A673 (cell line): ENCODE measurements at places on chromosomes 13 and 19.

- H3K27me3 ChIP-seq = no peaks in the 10 kb centered on the region
- H3K36me3 ChIP-seq = peaks cover 37% of the 10 kb centered on the region
- H3K4me3 ChIP-seq = peak overlapping the region; percentile 87
- DNase-seq = peak; percentile 65
- H3K27ac ChIP-seq = peak overlapping the region; percentile 84
These were observed 528 bp downstream of the ZNF8 start for GRCh38 chr19:58279042-58279924.

- no peaks in the 10 kb centered on the region for H3K4me1 ChIP-seq
- no peaks in the 10 kb centered on the region for H3K36me3 ChIP-seq
- no peaks in the 10 kb centered on the region for H3K27me3 ChIP-seq
- no peak overlapping the region for H3K27ac ChIP-seq
- DNase-seq = peak; percentile 61
- no peak overlapping the region for H3K4me3 ChIP-seq
These were observed 16.3 kb downstream of the CILP2 start for GRCh38 chr19:19554074-19555023.

DNA sequence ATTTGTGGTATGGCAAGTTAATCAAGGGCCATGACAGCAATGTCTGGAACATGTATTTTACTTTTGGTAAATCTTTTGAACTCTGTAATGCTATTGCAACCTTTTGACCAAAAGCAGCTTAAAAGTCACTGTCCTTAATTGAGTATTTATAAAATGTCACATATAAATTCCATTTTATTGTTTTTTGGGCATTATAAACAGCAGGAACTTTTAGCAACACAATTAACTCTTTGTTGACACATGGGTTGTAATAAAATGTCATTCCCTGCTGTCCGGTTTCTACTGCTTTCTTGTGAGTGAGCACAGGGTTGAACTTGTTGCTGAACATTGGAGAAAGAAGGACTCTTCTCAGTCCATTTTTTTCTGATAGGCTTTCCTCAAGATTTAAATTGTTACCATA, 1923.1 kb downstream of the PCDH9 start:
- H3K36me3 ChIP-seq = no peaks in the 10 kb centered on the region
- H3K4me1 ChIP-seq = no peaks in the 10 kb centered on the region
- no peak for DNase-seq
- no peak overlapping the region for H3K4me3 ChIP-seq
- no peak overlapping the region for H3K27ac ChIP-seq

DNA sequence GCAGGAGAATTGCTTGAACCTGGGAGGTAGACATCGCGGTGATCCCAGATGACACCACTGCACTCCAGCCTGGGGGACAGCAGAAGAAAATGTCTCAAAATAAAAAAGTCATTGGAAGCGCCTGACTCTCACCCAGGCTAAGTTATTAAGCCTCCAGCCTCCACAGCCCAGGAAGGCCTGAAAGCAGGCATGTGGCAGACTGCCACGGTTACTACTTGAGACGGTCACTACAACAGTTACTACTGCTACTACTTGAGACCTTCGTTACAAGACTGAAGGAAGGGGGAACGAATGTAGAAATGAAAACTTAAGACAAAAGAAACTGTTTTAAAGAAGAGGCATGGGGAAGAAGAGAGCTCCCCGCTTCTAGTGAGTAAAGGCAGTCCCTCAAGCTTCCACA, 9.6 kb downstream of the PRR22 start:
- H3K4me1 ChIP-seq = peaks cover 5% of the 10 kb centered on the region
- H3K4me3 ChIP-seq = no peak overlapping the region

GRCh38 chr19:41904118-41904870, 21.3 kb downstream of the ARHGEF1 start:
- H3K36me3 ChIP-seq = peaks cover 63% of the 10 kb centered on the region
- no peaks in the 10 kb centered on the region for H3K4me1 ChIP-seq
- no peak overlapping the region for H3K4me3 ChIP-seq
- DNase-seq = no peak
- no peaks in the 10 kb centered on the region for H3K27me3 ChIP-seq

DNA sequence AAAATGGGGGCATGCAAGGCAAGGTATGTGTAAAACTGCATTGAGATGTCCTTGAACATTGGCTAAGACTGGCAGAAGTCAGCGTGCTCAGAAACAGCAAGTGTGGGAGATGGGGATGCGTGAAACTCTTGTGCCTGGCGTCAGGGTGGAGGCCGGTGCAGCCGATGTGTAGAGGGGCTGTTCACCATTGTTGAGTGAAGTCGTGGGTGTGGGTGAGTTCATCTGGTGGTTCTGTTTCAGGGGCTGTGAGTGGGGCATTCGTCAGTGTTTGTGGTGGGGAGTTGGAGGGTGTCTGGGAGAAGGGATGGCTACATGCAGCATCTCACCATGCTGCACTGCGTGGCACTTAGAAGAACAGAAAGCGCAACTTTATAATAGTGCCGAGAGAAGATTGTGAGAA, 11.4 kb upstream of the MIA start:
- no peak overlapping the region for H3K4me3 ChIP-seq
- H3K36me3 ChIP-seq = peaks cover 72% of the 10 kb centered on the region
- no peak for DNase-seq
- no peaks in the 10 kb centered on the region for H3K4me1 ChIP-seq

DNA sequence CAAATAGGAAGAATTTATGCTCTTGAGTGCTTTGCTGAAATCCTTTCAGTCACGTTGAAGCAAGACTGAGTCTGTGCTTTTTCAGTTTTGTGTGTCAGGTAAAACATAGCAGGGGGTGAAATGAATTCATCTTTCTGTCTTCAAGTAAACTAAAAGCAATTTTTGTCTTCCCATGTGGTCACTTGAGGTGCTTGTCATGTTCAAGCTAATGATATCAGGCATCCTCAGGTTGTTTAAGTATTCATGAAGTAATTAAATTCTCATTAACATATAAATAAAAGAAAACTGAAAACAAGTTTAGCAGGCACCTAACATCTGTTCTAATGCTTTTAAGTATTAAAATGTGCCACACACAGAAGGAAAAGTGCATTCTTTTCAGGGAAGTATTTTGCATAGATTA, 2701.3 kb downstream of the PCDH9 start:
- H3K36me3 ChIP-seq = no peaks in the 10 kb centered on the region
- DNase-seq = no peak
- H3K4me3 ChIP-seq = no peak overlapping the region
- H3K27me3 ChIP-seq = no peaks in the 10 kb centered on the region
- H3K27ac ChIP-seq = no peak overlapping the region
- no peaks in the 10 kb centered on the region for H3K4me1 ChIP-seq

DNA sequence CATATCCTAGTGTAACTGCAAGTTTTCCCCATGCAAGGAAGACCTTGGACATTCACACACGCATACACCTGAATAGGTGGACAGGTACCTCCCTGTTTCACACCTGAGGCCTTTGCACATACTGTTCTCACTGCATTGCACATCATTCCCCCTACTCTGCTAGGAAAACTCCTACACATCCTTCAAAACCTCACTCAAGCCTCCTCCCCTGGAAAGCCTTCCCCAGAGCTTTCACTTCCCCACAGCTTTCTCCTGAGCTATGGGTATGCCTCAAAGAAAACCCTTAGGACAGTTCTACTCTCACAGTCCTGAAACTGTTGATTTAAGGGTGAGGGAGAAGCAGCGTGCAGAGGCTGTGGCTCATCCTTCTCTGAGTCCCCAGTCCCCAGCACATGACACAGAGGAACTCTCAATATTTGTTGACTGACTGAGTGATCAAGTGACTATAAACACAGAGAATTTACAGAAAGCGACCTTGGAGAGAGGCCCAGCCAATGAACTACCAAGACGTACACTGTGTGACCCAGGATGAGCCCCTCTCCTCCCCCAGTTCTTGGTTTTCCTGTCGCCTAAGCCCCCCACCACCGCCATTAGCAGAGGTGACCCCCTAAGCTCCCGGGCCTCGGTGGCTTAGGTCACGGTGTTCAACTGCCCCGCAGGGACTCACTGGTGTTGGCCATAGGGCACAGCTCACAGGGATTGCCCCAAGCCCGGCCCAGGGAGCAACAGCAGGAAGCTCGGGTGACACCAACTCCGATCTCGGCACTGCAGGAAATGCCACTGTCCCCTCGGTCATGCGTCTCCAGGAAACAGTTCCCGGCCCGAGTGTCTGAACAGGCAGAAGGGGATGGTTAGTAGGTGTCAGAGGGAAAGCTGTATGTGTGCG, 40.6 kb downstream of the FBN3 start:
- DNase-seq = no peak
- H3K4me1 ChIP-seq = no peaks in the 10 kb centered on the region
- no peak overlapping the region for H3K4me3 ChIP-seq
- H3K36me3 ChIP-seq = no peaks in the 10 kb centered on the region
- H3K27ac ChIP-seq = no peak overlapping the region
- H3K27me3 ChIP-seq = no peaks in the 10 kb centered on the region

GRCh38 chr19:55831846-55832245, at the start of gene NLRP11:
TSS of gene NLRP11 (minus strand) at chr19:55831999. CDS start at chr19:55818174, 13,825 bp downstream.
- DNase-seq = no peak
- no peaks in the 10 kb centered on the region for H3K4me1 ChIP-seq
- no peak within 1 kb of the TSS for H3K4me3 ChIP-seq
- no peak within 1 kb of the TSS for H3K27ac ChIP-seq
- H3K36me3 ChIP-seq = no peaks in the 10 kb centered on the region
- H3K27me3 ChIP-seq = peaks cover 22% of the 10 kb centered on the region

DNA sequence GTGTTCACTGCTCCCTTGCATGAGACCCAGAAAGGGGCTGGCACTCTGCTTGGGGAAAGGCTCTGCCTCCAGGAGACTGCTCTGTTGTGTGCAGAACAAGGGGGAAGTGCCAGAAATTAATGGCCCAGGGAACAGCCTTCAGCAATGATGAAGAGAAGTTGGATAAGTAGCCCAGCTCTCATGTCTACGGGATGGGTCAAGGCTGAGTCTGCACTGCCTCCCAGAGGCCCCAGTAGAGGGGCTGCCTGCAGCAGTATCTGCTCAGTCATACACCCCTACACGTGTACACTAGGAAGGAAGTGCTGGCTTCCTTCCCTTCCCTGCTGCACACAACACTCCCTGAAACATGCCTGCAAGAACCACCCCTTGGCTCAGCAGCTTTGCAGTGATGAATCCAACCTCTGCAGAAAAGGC, 54.6 kb upstream of the URI1 start:
- H3K27me3 ChIP-seq = no peaks in the 10 kb centered on the region
- H3K36me3 ChIP-seq = no peaks in the 10 kb centered on the region
- no peak overlapping the region for H3K4me3 ChIP-seq
- H3K27ac ChIP-seq = no peak overlapping the region
- no peak for DNase-seq

DNA sequence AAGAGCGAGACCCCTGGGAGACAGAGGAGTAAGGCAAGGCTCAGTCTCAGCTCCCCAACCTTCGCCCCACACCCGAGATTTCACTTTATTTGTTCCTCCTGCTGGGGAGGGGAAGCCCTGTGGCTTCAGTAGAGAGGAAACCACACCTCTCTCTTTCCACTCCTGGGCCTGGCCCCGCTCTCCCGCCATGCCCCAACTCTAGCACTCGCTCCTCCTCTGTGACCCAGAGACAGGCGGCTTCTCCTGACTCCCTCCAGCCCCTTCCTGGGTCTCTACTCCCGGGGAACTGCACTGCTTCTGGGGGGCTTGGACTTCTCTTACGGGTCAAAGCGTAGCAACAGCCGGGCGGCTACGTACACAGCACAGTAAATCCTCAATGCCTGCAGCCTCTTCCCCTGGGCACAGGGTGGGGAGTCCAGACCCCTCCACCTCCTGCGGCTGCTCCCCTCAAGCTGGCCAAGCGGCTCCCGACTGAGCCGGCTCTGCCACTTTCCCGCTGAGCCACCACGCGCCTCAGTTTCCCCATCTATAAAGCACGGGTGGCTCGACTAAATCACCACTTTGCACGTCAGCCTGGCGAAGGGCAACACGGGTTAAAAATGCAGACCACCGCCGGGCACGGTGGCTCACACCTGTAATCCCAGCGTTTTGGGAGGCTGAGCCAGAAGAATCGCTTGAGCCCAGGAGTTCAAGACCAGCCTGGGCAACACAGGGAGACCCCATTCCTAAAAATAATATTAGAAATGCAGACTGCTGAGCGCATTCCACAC, 1.4 kb downstream of the RNF126 start:
- no peaks in the 10 kb centered on the region for H3K27me3 ChIP-seq
- H3K27ac ChIP-seq = peak overlapping the region; percentile 95
- peak overlapping the region; percentile 99 for H3K4me3 ChIP-seq
- H3K36me3 ChIP-seq = peaks cover 2% of the 10 kb centered on the region

- peak overlapping the region; percentile 58 for H3K4me3 ChIP-seq
- no peaks in the 10 kb centered on the region for H3K27me3 ChIP-seq
- H3K27ac ChIP-seq = peak overlapping the region; percentile 62
- no peaks in the 10 kb centered on the region for H3K36me3 ChIP-seq
These were observed 4.2 kb downstream of the ADPRHL1 start for GRCh38 chr13:113448885-113449692.

DNA sequence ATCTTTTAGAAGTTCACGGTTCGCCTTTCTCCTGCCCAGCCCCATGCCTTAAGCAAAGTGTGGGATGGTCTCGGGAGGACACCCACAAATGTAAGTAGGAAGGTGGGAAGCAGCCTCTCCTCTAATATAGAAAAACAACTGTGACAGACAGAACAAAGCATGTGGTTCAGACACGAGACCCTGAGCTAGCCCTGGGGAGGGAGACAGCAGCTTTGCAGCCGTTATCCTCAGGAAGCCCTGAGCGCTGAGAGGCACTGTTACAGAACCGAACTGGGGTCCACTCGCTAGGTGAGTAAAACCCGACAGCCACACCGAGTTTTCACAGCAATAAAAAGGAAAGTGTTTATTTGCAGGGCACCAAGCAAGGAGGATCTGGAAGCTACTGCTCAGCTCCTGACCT, 210.6 kb downstream of the UQCRFS1 start:
- no peaks in the 10 kb centered on the region for H3K4me1 ChIP-seq
- H3K4me3 ChIP-seq = no peak overlapping the region
- no peaks in the 10 kb centered on the region for H3K27me3 ChIP-seq
- no peak for DNase-seq

DNA sequence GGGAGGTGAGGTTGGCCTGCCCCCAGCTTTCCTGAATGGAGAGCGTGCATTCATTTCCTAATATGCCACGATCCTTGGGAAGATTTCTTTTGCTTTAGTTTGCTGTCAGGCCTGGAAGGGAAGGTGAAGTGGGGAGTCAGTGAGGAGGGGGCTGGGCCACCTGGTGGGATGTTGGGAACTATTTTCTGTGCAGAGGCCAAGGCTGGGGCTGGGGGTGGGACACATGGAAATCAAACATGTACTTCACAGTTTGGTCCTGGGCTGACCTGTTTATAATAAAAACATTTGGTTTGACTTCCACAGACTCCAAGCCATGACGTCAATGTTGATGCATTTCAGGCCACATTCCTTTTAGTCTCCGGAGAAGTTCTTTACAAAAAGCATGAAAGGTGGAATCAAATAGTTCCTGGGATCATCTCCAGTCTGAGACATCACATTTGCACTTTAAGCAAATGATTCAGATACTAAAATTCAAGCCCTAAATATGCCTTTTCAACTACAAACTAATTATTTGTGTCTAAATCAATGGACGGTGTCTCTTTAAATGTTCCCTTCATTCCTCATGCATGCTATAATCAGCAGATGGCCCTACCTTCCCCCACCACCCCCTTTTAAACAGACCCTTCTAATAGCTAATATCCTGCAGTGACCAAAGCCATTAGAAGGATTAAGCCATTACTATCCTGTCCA, 41.5 kb upstream of the MEDAG start:
- no peaks in the 10 kb centered on the region for H3K27me3 ChIP-seq
- DNase-seq = no peak
- no peak overlapping the region for H3K27ac ChIP-seq
- H3K36me3 ChIP-seq = no peaks in the 10 kb centered on the region
- H3K4me1 ChIP-seq = peaks cover 10% of the 10 kb centered on the region

- no peaks in the 10 kb centered on the region for H3K36me3 ChIP-seq
- no peak overlapping the region for H3K27ac ChIP-seq
- no peaks in the 10 kb centered on the region for H3K27me3 ChIP-seq
- H3K4me3 ChIP-seq = no peak overlapping the region
These were observed 431.5 kb downstream of the FGF14 start for GRCh38 chr13:101970341-101970740.
